ENCODE measurements at places on chromosomes 12 and 14. TPM values are rescaled to one million over a fixed set of nuclear protein-coding genes. Genes with fewer than 3 reads are reported as not detected.

DNA sequence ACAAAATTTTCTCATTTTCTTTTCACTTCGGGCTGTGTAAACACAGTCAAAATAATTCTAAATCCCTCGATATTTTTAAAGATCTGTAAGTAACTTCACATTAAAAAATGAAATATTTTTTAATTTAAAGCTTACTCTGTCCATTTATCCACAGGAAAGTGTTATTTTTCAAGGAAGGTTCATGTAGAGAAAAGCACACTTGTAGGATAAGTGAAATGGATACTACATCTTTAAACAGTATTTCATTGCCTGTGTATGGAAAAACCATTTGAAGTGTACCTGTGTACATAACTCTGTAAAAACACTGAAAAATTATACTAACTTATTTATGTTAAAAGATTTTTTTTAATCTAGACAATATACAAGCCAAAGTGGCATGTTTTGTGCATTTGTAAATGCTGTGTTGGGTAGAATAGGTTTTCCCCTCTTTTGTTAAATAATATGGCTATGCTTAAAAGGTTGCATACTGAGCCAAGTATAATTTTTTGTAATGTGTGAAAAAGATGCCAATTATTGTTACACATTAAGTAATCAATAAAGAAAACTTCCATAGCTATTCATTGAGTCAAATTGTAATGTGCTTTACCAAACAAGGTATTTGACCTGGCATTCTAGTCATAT, 4.8 kb downstream of the CDKN1B start:
- peak; percentile 27 for DNase-seq

DNA sequence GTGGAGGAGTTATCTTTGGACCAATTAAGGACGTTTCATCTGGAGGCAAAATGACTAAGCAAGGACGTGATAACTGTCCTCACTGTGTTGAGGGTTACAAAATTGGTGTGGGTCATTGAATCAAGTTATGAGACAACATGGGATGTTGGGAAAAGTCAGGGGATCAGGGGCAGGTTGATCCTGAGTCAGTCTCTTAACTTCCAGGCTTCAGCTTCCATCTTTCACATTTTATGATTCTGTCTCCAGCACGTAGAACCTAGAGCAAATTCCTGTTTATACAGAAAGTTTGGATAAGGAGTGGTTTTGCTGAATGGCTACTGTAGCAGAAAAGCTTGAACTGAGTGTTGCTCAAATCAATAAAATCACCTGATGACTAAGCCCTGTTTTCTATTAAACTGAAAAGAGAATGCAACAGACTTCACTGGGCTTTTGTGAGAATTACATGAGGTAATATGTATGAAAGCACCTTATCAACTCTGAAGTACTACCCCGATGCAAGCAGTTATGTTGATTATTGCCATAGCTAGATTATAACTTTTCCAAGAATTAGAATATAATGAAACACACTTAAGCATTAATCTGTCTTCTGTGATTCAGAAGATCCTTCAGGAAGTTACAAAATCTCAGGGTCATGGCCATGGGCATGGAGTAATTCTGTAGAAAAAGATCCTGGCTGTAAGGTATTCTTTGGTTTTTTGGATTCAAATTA, 184.8 kb downstream of the ETV6 start:
- peak; percentile 24 for DNase-seq

GRCh38 chr12:75921622-75922289, 109.8 kb downstream of the PHLDA1 start:
- no peak for DNase-seq

- no peak for DNase-seq
Observed at GRCh38 chr14:80959496-80959895, 4.1 kb downstream of the TSHR start.

Gene PDE3A
- 3.1 TPM for total RNA-seq

Gene FAM181A
- not detected for total RNA-seq

Gene SDS
- not detected for total RNA-seq

Measured in dermis blood vessel endothelial cell (primary cell).